Fibroblast of skin of left quadriceps (primary cell): ENCODE measurements at places on chromosomes 5 and 9.
A peak's percentile ranks its signal among the peaks of the same experiment; 100 is the strongest.

GRCh38 chr5:56513141-56513540 is 280.0 kb upstream of the ANKRD55 start:
- no peak for DNase-seq

DNA sequence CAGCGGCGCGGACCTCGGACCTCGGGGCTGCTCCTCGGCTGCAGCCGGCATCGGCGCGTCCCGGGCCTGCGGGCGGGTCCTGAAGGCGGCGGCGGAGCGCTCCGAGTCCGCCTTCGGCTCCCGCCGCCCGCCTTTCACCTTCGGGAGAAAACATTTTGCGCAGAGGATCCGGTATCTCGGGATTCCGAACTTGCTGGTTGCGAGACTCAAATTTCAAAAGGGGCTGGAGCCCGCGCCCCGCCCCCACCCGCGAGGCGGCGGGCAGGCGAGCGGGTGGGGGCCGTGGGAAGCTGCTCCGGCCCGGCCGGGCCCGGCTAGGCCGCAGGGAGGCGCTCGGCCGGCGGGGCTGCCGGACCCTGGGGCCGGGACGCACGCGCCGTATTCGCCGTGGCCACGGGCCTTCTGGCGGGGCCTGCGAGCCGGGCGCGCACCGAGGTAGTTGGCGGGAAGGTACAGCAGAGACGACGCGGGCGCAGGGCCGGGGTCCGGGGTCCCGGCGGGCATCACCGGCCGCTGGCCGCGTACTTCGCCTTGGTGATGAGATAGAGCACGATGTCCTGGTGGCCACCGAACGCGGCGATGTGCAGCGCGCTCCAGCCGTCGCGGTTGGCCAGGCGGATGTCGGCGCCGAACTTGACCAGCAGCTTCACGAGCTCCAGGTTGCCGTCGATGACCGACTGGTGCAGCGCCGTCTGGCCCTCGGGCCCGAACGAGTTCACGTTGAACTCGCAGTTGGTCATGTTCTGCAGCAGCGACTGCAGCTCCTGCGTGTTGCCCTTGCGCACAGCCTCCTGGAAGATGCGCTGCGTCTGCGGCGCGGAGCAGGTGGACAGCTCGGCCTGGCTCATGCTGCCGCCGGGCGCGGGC is 757 bp downstream of the NRARP start:
- no peak for DNase-seq

- no peak for DNase-seq
Measured at GRCh38 chr5:168274406-168274805, 17.0 kb upstream of the WWC1 start.

DNA sequence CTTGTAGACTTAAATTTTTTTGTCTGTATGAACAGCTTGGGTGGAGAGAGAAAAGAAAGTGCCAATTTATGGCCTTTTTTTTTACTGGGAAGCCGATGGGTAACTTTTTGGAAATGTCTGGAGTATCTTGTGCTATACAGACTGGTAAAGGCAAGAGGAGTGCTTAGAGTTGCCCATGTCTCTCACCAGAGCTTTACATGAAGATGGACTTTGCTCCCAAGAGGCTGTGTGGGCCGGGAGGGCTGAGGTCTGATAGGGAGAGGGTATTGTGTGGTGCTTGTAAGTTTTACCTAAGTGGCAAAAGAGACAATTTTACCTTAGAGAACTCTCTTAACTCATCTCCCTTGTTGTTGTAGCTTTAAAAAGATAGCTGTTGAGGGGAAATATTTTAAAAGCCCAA is 203.2 kb downstream of the SEMA6A start:
- DNase-seq: no peak

- DNase-seq: no peak
Measured at GRCh38 chr9:130106860-130107233, 53.1 kb downstream of the GPR107 start.

- DNase-seq: no peak
Measured at GRCh38 chr9:33820231-33820745, 3.3 kb downstream of the UBE2R2 start.

GRCh38 chr9:121743441-121744001 is 92.1 kb downstream of the DAB2IP start:
- no peak for DNase-seq

- DNase-seq: no peak
Measured at GRCh38 chr5:146001544-146002190, 65.3 kb downstream of the SH3RF2 start.

DNA sequence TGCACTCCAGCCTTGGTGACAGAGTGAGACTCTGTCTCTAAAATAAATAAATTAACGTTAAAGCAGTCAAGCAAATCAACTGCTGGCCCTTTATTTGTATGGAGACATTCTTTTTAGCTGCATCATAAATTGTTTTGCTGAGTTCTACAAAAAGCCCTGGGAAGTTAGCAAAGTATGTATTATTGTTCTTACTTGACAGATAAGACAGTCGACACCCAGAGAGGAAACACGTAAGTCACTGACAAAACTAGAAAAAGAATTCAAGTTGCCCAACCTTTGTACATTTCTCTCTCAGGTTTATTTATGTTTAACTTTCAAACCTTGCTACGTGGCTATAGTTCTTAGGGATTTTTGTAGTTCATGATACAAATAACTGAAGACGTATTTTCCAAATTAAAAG is 40.4 kb upstream of the MACIR start:
- DNase-seq: no peak

DNA sequence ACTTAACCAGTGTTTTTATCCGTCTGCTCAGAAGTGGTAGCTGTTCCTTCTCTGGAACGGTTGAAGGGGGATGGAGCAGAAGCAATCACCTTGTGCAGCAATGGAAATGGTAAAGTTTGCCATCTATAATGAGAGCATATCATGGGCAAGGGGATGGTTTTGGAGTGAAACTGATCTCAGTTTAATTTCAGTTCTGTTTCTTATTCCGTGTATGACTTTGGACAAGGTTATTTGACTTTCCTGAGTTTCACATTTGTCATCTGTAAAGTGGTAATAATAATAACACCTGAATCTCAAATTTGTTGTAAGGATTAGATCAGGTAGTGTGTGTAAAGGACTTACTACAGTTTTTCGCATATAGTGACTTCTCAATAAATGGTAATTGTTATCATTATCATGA is 106.1 kb downstream of the PCSK1 start:
- no peak for DNase-seq

DNA sequence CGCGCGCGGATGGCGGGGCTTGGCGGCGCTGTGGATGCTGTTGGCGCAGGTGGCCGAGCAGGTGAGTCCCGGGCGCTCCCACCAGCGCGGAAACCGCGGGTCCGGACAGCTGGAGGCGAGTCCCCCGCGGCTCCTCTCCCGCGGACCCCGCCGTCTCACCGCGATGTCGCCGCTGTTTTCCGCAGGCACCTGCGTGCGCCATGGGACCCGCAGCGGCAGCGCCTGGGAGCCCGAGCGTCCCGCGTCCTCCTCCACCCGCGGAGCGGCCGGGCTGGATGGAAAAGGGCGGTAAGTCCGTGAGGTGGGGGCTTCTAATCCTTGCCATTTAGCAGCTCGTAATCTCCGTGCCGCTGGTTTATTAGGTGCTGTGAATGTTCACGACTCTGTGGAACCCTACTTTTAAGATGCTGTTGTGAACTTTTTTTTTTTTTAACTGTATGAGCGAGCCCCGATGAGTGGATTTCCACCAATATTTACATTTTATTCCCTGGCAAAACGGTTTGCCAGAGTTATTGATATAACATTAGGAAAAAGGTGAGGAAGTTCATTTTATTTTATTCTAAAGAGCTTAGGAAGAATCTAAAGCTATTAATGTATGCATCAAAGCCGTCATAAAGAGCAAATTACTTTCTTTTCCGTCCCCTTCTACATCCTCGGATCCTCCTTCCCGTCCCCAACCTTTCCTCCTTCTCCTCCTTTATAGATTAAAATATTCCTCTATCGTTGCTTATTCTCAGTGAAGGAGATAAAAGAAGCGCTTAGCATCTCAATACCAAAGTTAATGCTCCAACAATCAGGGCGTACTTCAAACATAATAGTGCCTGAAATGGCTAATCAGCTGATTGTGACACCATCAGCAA is 579 bp downstream of the ADAMTS16 start:
- no peak for DNase-seq

- no peak for DNase-seq
Measured at GRCh38 chr9:98230304-98230703, 25.1 kb downstream of the TBC1D2 start.

GRCh38 chr9:131773911-131774379 is 34.1 kb upstream of the RAPGEF1 start:
- peak; percentile 26 for DNase-seq

DNA sequence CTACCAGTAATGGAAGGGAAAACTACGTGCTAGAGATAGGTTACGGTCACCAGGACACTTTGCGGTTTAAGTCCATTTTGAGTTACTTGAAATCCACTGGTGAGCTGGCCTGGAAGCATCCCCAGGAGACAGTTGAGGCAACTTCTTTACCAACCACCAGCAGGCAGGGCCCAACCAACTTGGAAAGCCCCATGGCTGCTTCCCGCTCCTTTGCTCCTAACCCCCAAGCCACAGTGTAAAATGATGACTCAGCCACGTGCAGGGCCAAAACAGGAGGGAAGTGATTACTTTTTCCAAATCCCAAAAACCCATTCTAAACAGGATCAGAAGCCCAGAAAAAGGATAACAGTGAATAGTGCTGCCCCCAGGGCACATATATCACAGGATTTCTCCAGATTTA is 87.4 kb downstream of the PAX5 start:
- DNase-seq: no peak

- no peak for DNase-seq
Measured at GRCh38 chr9:70947086-70947485, 174.3 kb downstream of the TRPM3 start.

DNA sequence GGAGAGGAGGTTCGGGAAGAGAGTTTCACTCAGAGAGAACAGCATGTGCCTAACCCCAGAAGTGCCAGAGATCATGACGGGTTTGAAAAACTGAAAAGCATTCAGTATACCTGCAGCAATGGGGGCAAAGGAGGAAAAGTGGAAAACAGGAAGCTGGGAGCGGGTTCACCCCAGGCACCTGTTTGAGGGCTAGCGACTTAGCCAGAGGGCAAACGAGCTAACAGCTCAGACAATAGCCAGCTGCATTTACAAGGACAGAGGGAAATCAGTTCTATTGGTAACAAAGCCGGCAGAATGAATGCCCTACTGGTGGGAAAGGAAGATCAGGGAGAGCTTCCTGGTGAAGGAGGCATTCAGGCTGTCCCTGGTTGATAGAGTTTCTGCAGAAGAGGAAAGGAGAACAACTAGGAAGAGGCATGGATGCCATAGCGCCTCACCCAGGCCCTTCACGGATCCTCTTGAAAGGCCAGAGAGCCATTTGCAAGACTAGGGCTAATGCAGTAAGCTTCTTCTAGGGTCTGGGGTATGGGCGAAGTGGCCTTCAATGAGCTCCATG is 141.7 kb upstream of the ADRA1B start:
- DNase-seq: no peak

DNA sequence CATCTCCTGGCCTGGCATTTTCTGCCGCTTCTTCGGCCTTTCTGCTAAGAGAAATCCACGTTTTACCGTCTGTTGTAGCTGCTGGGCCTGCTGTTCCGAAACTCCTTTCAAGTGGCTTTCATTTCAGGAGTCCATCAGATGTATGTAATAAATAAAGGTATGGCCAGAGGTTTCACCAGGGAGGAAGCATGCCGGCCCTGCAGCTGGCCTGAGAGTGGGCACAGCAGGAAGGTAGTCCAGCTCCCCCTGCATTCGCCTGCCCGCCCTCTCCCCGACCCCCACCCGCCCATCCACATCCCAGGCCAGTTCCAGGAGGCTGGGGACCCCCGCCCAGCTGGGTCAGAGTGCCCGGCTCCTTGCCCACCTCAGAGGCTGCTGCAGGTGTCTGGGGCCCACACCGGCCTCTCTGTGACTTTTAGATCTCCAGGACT is 46.4 kb upstream of the EXOC3 start:
- no peak for DNase-seq

- DNase-seq: no peak
Measured at GRCh38 chr5:103305809-103306208, 47.2 kb downstream of the MACIR start.

GRCh38 chr5:142959683-142960657 is 189.8 kb downstream of the ARHGAP26 start:
- DNase-seq: peak; percentile 20

DNA sequence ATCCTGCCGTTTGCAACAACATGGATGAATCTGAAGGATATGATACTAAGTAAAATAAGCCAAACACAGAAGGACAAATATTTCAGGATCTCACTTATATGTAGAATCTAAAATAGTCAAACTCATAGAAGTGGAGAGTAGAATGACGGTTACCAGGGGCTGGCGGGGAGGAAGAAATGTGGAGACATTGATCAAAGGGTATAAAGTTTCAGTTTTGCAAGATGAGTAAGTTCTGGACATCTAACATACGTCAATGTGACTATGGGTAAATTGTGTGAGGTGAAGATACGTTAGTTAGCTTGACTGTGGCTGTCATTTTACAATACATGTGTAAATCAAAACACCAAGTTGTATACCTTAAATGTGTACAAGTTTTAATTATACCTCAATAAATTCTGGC is 200.3 kb downstream of the SNX18 start:
- DNase-seq: no peak

GRCh38 chr9:15724016-15724415 is 171.2 kb downstream of the CCDC171 start:
- DNase-seq: peak; percentile 39

- DNase-seq: peak; percentile 95
Measured at GRCh38 chr9:121398374-121398773, 28.3 kb upstream of the STOM start.

GRCh38 chr5:144503123-144503522 is 332.4 kb downstream of the KCTD16 start:
- no peak for DNase-seq

GRCh38 chr9:98692392-98692791 is 16.3 kb downstream of the GABBR2 start:
- DNase-seq: no peak

GRCh38 chr5:16489322-16489791 is 23.8 kb upstream of the ZNF622 start:
- DNase-seq: peak; percentile 32

DNA sequence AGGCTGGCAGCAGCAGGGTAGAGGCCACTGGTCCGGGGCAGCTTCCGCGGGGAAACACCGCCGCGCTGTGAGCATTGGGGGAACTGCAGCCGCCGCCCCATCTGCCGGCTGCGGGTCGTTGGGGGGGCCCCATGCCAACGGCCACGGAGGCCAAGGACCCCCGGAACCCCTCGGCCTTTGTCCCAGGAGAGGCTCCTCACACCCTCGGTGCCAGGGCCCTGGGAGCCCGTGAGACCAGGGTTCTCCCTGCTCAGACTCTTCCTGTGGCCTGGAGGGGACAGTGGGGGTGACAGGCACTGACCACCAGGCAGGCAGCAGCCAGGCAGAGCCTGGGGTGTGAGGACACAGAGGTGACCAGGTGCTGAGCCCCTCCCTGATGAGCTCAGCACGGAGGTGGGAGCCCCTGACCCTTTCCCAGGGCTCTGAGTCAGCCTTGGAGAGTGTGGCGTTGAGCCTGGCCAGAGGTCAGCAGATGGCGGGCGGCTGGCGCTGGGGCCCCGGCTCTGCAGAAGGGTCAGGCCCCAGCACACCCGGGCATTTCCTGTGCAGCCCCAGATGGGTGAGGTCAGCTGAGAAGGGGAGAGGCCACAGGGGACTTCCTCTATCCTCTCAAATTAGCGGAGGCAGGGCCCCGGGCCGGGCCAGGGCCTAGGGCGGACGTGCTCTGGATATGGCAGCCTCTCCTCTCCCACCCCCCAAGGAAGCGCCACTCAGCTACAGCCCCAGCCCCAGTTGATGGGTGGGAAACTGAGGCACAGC is 17.9 kb upstream of the EGFL7 start:
- no peak for DNase-seq

- peak; percentile 23 for DNase-seq
Measured at GRCh38 chr9:72983512-72984225, 30.8 kb upstream of the ALDH1A1 start.
